ENCODE measurements at places on chromosomes 3 and 15.
A peak's percentile ranks its signal among the peaks of the same experiment; 100 is the strongest.

- no peak for DNase-seq
Measured at GRCh38 chr3:39479701-39480414, 12.4 kb downstream of the MOBP start.

DNA sequence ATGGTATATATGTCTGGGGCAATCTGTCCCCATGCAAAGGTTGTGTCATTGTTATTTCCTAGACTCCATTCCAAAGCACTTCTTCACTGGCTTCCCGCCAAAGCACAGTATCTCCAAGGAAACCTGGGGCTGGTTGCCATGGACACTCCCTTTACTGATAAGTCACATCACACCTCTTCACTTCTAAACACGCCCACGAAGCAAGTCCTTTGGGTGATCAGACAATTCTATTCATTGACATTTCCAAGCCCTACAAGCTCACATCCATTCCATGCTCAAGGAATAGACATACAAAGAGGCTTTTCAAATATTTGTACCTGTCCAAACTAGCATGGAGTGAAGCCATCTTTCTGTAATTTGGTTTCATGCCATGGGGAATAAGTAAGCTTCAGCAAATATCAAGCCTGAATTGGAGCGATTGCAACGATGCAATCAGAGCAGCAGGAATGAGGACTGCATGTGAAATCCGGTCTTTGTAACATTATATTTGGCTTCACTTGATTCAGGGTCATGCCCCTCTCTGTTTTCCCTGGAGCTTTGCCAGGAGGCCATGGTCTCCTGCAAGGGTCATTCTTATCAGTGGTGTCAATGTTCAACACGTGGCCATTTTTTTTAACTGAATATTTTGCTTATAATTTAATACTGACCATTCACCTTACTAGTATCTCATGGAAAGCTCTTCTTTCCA lies 201.6 kb upstream of the TMC3 start:
- peak; percentile 29 for DNase-seq

- DNase-seq: no peak
Measured at GRCh38 chr15:68154923-68155559, 50.1 kb downstream of the CALML4 start.

GRCh38 chr3:182078316-182078715 lies 366.6 kb downstream of the SOX2 start:
- DNase-seq: no peak

DNA sequence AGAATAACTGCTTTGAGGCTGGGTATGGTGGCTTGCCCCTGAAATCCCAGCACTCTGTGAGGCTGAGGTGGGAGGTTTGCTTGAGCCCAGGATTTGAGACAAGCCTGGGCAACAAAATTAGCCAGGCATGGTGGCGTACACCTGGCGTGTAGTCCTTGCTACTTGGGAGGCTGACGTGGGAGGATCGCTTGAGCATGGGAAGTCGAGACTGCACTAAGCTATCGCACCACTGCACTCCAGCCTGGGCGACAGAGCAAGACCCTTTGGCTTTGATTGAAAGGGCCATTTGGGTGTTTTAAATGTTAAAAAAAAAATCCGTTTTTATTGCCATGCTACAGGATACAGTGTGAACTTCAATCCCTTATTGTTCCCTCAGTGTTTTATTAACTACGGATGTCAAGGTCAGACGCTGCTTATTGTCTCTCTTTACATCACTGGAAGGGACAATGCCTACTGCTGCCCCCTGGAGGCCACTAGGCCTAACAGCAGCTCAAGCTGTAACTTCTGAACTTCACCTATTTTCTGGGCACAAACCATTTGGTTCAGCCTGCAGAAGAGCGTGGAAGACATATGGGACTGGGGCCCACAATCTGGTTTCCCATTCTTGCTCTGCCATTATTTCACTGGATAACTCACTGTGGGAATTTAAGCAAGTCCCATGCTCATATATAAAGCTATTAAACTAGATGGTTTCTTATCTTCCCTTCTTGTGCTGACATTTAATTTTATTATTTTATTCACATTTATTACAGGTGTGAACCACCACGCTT lies 15.3 kb upstream of the IREB2 start:
- DNase-seq: no peak

GRCh38 chr3:155712008-155712407 lies 32.9 kb downstream of the PLCH1 start:
- DNase-seq: no peak

GRCh38 chr15:22839046-22839695 lies 705 bp downstream of the NIPA2 start:
- DNase-seq: no peak

- no peak for DNase-seq
Measured at GRCh38 chr3:139227165-139227564, 116.7 kb upstream of the MRPS22 start.

- DNase-seq: no peak
Measured at GRCh38 chr3:185325946-185326791, 36.8 kb upstream of the MAP3K13 start.

- no peak for DNase-seq
Measured at GRCh38 chr3:25662736-25663320, 1.9 kb downstream of the TOP2B start.

DNA sequence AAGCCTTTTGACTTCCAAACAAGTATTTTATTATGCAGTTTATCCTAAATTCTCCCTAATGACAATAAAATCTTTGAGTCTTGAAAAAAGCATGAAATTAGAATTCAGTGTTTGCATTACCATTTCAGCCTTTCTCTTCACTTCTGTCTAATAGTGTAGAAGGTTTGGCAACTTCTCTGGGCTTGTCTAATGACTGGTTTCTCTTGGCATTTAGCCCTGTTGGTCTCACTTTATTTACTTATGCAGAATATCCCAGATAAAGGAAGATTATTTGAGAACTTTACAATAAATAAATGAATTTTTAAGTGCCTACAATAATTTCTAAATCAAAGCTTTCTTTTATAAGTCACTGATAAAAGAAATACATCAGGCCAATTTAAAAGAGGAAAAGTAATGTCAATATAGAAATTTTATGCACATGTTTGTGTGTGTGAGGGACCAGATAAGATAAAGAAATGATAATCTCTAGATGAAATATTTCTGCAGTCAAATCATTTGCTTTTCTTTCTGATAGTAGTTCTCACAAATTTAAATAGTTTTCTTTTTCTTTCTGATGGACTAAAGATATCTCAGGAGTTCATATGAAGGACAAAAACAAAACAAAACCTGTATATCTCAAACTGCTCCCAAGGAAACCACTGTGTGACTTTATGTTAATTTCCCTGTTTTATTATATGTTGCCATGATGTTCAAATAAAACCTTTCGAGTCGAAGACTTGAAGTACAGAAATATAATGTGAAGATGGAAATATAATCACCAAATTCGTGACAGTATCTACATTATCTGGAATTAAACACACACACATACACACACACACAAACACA lies 533.1 kb upstream of the CBLB start:
- no peak for DNase-seq

DNA sequence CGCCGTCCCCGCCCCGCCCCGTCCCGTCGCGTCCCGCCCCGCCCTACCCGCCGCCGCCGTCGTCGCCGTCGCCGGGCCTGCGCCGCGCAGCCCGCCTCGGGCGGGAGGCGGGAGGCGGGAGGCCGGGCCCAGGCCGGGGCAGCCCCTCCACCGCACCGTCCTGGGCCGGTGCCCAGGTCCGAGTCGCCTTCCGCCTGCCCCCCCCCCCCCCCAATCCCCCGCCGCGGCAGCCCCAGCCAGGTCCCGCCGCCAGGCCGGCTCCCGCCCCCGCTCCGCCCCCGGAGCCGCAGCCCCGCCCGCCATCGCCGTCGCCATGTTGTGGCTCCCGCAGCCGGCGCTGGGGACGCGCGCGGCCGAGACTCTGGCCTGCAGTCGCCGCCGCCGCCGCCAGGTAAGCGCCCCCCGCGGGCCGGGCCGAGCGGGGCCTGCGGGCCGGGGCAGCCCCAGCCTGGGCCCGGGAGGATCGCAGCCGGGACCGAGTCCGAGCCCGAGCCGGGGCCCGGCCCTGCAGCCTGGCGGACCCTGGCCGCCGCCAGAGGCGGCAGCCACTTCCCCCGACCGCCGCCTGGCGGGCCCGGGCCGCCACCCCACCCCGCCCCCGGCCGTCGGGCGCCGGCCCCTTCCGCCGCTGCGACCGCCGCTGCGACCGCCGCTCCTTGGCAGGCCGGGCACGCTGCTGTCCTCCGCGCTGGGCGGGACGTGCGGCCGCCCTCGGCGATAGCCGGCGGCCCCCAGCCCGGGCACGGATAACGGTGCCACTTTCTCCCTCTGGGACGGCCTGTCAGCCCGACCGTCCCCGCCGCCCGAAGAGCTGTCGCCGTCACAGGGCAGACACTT lies at the start of gene ZNF592:
Gene ZNF592, plus strand, starts transcription at position 319 of the 837 bp plus-strand sequence. CDS start 34,084 bp downstream, outside the sequence.
- no peak for DNase-seq

DNA sequence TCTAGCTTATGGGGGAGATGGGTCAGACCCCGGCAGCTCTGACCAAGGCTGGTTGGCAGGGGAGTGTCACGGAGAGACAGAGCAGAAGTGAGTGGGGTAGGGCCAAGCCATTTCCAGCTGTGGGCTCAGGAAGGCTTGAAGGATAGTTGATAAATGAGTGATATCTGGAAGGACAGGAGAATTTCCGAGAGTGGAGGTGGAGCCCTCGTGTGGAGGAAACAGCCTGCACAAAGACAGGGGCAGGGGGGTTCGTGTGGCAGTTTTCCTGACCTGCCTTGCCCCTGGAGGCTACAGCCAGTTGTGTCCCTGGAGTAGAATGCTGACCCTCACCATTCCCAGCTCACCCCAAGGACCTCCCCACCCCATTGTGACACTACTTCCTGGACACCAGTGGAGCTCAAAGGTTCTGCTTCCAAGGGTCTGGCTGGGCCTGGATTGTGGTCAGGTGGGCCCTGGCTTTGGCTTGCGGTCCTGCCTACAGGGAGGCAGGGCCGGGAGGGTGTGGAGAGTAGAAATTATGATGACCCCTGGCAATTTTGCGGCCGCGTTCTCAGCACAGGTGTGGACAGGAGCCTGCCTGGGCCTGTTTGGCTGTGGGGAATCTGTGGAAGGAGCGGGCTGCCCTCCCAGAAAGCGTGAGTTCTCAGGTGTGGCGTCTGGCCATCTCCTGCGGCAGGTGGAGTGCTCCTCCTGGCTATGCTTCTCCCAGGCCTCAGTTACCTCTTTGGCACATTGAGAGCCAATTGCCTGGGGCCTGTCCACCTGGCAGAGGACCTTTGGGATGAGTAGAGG lies at the start of gene SLC22A14:
Gene SLC22A14, plus strand, starts transcription at position 400 of the 792 bp plus-strand sequence. CDS start 23,733 bp downstream, outside the sequence.
- no peak for DNase-seq

DNA sequence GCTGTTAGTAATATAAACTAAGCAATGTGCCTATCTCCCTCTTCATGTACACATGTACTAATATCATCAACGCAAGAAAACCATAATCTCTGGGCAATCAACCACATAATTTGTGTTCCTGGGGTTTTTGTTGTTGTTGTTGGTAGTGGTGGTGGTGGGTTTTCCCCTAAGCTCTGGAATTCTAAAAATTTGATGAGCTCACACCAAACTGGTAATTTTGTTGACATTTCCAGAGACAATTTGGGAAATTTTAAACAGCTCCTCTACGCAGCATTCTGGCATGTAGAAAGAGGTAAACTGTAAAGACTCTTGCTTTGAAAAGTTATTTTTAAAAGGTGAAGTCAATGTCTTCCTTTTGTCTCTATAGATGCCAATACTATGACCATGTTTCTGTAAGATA lies 126.7 kb downstream of the IGSF11 start:
- DNase-seq: no peak

DNA sequence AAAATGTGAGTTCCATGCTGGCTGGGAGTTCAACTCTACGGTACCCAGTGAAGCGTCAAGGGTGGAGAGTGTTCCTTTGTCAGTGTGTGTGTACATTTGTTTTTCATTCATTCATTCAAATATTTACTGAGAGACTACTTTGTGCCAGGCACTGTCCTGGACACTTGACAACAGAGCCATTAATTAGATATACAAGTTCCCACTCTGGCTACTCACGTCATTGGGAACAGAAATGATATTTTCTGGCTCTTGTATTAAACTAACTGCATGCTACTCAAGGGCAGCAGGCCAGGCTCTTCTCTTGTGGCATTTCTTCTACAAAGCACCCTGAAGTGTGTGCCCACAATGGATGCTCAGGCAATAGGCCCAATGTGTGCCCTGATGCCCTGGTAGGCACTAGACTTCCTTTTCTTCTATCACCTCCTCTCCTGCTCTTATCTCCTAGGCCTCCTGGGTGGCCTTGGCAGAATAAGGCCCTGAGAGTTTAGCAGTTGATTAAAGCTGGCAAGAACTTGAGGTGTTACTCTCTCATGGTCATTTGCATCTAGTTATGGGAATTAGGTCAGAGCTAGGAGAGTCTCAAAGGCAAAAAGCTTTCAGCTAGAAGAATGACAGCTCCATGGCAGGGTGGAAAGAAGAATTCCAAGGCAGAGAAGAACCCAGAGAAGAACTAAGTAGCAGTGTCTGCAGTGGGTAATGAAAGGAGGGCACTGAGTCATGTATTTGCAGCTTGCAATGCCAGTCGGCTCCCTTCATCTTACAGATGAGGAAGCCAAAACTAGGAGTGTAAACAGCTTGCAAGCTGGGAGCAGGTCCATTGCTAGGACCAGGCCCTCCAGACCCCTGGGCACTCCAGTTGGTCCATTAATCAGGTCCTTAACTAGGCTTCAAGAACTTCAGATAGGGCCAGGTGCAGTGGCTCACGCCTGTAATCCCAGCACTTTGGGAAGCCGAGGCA lies 14.0 kb upstream of the SMAD3 start:
- DNase-seq: no peak

Measured in NCI-H187 (cell line).